ENCODE measurements at places on chromosomes 4 and X. TPM values are rescaled to one million over a fixed set of nuclear protein-coding genes. Genes with fewer than 3 reads are reported as not detected.
A peak's percentile ranks its signal among the peaks of the same experiment; 100 is the strongest.

Gene WDR17
- polyA plus RNA-seq = 1.1 TPM

GRCh38 chrX:83004012-83004411, 504.1 kb upstream of the POU3F4 start:
- no peak for DNase-seq

Gene GPR82
- polyA plus RNA-seq = 0.69 TPM

Gene SULT1B1
- polyA plus RNA-seq = 10.1 TPM

DNA sequence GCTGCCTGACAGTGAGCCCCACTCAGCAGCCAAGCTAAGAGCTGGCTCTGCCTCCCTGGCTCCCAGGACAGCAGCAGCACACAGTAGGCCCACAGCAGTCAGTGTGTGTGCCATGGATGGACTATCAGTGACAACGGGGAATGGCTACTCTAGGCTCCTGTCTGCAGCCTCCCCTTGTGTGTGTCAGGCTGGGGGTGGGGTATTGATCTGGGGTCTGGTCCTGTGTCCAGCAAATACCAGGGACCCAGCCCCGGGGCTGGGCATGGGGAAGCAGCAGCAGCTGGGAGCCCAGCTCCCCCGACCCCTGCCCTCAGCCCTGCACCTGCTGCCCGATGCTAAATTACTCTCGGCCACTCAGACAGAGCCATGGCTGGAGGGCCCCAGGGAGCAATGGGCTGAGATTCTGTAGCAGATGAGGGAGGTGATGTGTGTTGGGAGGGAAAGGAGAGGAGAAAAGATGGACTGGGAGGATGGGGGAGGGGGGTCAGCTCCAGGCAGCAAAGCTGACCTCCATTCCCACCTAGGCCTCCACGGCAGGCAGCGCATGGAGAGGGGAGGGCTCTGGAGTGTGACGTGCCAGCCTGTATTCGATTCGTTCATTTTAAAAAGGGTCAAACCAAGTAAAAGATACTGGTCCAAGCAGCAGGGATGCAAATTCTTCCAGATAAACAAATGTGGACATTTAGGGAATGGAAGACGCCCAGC, 61.3 kb upstream of the CRMP1 start:
- no peak for DNase-seq

DNA sequence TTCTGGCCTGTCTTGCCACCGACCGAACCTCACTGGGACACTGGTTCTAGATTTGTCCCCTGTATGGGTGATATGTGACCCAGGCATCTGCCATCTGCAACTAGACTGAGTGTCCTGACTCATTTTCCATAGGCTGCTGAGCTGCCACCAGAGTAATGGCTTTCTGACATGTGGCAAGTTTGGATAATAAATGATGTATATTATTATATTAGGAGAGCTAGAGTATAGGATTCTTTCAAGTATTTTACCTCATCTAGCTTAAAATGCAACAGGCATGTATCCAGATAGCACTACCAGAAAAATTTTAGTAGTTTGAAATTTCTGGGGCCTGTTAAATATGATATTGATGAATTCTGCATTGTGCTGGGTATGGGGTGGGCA, 15.8 kb upstream of the PGRMC2 start:
- no peak for DNase-seq

DNA sequence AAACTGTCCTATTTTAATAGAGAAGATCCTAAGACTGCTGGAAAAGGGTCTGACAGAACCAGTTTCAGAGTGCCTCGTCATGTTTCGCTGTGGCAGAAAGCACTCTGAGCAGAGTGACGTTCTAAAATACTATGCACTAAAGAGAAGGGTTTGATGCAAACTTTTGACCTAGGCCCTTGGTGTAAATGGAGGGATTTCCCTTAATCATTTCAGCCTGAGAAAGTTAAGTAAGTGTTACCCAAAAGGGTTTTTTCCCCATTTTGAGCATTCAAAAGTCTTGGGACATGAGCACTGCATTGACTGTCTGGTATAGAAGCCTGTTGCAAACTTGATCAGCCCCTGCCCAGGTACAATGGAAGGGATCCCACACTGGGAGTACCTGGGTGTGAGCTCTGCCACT, 157.5 kb upstream of the ATOH1 start:
- no peak for DNase-seq

- peak; percentile 68 for DNase-seq
These were observed 1653.5 kb upstream of the AGA start for GRCh38 chr4:179095585-179096221.

GRCh38 chr4:169971456-169972015, 54.7 kb downstream of the MFAP3L start:
- DNase-seq = no peak

Gene SUPT20HL1
- polyA plus RNA-seq = not detected

Gene PPP2R2C
- polyA plus RNA-seq = 0.22 TPM

- no peak for DNase-seq
These were observed 1070.3 kb downstream of the STIM2 start for GRCh38 chr4:27930976-27931375.

Gene SOWAHD
- 1.3 TPM for polyA plus RNA-seq

Gene SPANXA1
- polyA plus RNA-seq = not detected

DNA sequence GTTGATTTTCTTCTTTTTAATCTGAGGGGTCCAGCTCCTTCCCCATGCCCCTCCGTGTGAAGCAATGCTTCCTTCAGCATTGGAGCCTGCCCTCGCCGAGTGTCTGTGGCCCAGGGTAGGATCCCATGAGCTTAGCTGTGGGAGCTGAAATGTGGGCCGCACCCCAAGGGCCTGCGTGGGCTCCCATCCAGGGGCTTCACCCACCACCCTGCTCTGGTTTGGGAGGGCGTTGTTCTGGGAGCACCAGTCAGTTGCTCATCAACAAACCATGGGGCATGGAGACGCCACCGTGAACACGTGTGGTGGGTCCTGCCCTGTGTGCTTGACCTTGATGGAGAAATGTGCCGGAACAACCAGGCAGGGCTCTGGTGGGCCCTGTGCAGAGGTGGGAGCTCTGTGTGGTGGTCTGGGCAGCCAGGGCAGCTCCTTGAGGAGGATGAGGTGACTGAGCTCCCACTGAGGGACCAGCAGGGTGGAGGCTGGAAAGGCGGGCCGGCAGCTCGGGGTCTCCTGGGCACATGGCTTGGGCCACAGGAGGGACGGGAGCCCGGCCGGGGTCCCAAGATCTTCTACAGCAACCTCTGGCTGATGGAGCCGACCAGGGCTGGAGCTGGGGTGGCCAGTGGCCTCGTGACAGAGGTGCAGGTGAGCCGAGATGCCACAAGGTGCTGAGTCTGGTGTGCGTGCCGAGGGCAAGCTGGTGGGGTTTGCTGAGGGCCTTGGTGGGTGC, 39.6 kb upstream of the NKX1-1 start:
- no peak for DNase-seq

Gene NKX3-2
- 0.33 TPM for polyA plus RNA-seq

GRCh38 chr4:64230709-64231310, 178.4 kb downstream of the TECRL start:
- no peak for DNase-seq

Gene GAGE12E
- not detected for polyA plus RNA-seq

Gene UPF3B
- 6.7 TPM for polyA plus RNA-seq

GRCh38 chr4:157075811-157076577, at the start of gene GLRB:
TSS of gene GLRB (plus strand) at chr4:157076150. CDS start at chr4:157078025, 1,875 bp downstream.
- DNase-seq = peak; percentile 71

GRCh38 chr4:2671267-2671895, 84.8 kb downstream of the TNIP2 start:
- DNase-seq = no peak

Gene VSIG4
- polyA plus RNA-seq = 3.2 TPM

Gene GAGE2A
- polyA plus RNA-seq = not detected

DNA sequence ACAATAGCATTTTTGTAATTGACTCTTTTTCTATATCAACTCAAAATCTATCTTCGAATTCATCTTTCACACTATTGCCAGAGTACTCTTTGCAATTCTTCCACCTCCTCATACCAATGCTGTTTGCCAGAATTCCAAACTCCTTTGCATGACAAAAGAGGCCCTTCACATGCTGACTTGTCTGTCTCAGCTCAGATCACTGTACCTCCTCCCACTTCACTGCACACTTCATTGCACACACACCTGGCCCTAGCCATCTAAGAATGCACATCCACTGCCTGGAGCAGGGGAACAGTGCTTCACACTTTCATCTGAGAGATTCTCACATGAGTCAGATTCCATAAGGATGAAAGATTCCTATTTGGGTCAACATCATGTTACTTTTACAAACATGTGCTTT, 56.5 kb downstream of the PRDM5 start:
- DNase-seq = no peak

Gene HELT
- not detected for polyA plus RNA-seq

- DNase-seq = no peak
These were observed 56.6 kb upstream of the HELT start for GRCh38 chr4:184961660-184962059.

- no peak for DNase-seq
These were observed 36.5 kb upstream of the RASL11B start for GRCh38 chr4:52825460-52826090.

Gene PGAM4
- not detected for polyA plus RNA-seq

Gene WNK3
- 10.6 TPM for polyA plus RNA-seq

- DNase-seq = no peak
These were observed 23.8 kb downstream of the NOX1 start for GRCh38 chrX:100850317-100850716.

- DNase-seq = no peak
These were observed 180.7 kb upstream of the GK2 start for GRCh38 chr4:79588679-79589078.

Gene TKTL1
- polyA plus RNA-seq = 0.52 TPM

GRCh38 chrX:137426695-137427425, 139.1 kb upstream of the ZIC3 start:
- DNase-seq = no peak

Gene SEPTIN6
- polyA plus RNA-seq = 25.3 TPM

Gene PRKG2
- 6.7 TPM for polyA plus RNA-seq

GRCh38 chr4:172042714-172043114, 229.5 kb downstream of the GALNTL6 start:
- DNase-seq = peak; percentile 51

DNA sequence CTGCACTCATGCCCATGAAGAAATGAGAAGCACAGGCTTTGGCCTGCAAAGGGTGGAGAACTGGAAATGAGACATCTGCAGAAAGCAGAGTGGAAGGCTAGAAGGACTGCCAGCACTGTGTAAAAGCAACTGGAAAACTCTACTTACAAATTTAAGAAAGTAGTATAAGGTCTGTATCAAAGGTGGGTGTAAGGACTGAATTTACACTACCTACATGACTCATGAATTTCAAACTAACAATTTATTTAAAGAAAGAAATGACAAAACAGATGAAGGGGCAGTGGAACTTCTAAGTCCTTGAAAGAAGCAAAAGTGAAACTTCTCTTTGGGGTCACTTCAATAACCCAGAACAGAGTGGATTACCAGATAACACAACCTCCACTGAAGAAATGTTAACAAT, 71.2 kb downstream of the SLC10A7 start:
- no peak for DNase-seq

GRCh38 chr4:189785257-189785656, 155.4 kb upstream of the FRG1 start:
- no peak for DNase-seq

Data from hepatocyte (in vitro differentiated cells).